Urinary bladder (tissue), 4 donors: ENCODE measurements at places on chromosomes 2 and 18.

GRCh38 chr2:55119711-55120487 is 69.6 kb upstream of the RTN4 start:
- DNase-seq: no peak

DNA sequence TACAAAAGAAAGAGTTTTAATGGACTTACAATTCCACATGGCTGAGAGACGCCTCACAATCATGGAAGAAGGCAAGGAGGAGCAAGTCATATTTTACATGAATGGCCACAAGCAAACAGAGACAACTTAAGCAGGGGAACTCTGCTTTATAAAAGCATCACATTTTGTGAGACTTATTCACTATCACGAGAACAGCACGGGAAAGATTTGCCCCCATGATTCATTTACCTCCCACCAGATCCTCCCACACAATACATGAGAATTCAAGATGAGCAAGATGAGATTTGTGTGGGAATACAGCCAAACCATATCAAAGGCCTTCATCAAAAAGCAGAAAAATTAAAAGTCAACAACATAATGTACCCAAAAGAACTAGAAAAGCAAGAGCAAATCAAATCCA is 111.0 kb upstream of the RPRM start:
- DNase-seq: no peak

DNA sequence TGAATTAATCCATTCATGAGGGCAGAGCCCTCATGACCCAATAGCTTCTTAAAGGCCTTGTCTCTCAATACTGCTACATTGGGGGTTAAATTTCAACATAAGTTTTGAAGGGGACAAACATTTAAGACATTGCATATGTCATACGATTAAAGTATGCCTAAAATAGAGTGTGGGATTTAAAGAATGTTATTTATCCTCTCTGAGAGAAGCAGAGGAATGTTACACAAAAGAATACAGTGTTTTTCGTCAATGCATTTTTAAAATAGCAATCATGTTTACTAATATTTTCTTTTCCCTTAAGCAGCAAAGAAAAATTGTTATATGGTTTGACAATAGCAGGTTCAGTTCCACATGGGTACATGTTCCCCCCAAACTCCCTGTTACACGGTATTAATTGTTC is 363.1 kb downstream of the NUP35 start:
- no peak for DNase-seq

GRCh38 chr2:159650574-159650973 is 34.2 kb upstream of the BAZ2B start:
- no peak for DNase-seq
